Motor neuron (in vitro differentiated cells): ENCODE measurements at places on chromosomes 12 and 14.

DNA sequence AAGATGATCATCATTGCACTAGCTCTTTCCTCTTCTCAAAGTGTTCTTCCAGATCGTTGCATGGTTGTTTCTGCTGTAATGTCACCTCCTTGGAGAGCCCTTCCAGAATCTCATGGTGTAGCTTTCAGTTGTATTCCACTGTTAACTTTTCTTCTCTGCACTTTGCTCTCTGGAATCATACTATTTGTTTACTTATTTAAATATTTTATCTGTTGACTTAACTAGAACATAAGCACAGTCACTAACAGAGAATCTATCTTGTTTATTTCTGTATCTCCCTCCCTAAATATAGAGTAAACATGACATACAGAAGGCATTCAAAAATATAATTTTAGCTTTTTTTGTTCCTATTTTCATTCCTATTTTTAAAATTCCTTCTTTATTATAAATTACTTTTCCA lies 11.8 kb downstream of the LIN7A start:
- no peak for ATAC-seq

DNA sequence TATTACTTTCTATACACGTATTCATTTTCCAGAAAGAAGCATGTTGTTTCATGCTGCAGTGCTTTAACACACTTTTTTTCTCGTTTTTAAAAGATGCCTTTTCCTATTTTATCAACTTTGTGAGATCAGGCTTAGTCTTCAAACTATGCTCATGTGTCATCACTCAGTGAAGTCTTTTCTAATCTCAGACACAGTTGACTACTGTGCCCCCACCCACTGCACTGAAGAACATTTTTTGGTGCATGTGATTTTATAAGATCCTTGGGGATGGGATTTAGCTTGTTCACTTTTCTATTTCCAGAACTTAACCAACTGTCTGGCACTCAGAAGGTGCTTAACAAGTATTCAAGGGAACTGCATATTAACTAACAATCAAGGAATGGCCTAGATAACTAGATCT lies 85.5 kb downstream of the CDK17 start:
- ATAC-seq = no peak

DNA sequence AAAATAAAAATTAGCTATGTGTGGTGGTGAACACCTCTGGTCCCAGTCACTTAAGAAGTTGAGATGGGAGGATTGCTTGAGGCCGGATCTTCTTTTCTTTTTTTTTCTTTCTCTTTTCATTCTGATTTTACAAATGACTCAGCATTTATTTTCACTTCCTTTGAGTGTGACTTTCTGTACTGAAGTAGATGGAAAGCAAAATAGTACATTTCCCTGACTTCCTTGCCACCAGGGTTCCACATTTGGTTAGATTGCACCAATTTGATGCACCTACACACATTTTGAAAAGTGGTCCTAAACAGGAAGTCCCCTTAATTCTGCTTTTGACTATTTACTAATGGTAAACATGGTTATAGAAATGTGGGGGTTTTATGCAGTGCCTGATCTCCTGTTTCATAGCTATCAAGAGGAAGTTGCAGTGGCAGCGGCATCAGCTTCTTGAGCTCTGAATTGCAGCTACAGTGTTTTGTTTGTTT lies 13.0 kb upstream of the LEMD3 start:
- ATAC-seq = no peak

DNA sequence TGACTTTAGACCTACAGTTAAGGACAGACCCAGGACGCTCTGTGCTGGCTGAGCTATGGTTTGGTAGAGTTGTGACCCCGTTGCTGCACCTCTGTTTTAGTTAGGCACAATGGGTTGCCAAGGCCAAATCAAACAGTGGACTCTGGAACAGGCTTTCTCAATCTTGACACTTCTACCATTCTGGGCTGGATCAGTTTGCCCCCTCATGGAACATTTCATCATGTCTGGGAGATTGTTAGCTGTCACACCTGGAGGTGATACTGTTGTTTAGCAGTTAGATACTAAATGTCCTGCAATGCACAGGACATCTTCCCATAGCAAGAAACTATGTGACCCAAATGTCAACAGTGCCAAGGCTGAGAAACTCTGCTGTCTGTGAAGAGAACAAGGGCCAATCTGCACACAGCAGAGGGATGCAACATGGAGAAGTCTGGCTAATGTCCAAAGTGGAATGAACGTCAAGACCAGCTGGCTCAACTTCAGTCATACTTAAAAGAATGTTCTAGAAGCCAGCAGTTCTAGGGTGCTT lies 65.6 kb upstream of the DICER1 start:
- ATAC-seq = no peak

DNA sequence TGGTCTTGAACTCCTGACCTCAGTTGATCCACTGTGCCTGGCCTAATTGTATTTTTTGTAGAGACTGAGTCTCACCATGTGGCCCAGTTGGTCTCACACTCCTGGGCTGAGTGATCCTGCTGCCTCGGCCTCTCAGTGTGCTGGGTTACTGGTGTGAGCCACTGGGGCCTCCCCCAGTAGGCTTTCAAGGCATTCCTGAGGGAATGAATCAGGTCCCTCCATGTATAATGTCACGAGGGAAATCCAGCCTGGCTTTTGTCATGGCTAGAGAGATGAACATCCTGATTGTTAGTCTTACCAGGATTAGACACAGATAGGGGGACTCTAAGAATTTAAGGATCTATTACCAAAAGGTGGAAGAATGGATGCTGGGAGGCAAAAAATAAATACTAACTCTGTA lies 51.9 kb downstream of the CPSF2 start:
- no peak for ATAC-seq

- no peak for ATAC-seq
Observed at GRCh38 chr12:119784673-119785072, 92.4 kb downstream of the CIT start.

GRCh38 chr12:47885012-47885501 lies 19.7 kb downstream of the VDR start:
- no peak for ATAC-seq

- ATAC-seq = no peak
Observed at GRCh38 chr12:123040106-123040505, 59.6 kb downstream of the ARL6IP4 start.
